Astrocyte (in vitro differentiated cells and primary cell): ENCODE measurements at places on chromosomes 7 and 10. TPM values are rescaled to one million over a fixed set of nuclear protein-coding genes. Genes with fewer than 3 reads are reported as not detected.

DNA sequence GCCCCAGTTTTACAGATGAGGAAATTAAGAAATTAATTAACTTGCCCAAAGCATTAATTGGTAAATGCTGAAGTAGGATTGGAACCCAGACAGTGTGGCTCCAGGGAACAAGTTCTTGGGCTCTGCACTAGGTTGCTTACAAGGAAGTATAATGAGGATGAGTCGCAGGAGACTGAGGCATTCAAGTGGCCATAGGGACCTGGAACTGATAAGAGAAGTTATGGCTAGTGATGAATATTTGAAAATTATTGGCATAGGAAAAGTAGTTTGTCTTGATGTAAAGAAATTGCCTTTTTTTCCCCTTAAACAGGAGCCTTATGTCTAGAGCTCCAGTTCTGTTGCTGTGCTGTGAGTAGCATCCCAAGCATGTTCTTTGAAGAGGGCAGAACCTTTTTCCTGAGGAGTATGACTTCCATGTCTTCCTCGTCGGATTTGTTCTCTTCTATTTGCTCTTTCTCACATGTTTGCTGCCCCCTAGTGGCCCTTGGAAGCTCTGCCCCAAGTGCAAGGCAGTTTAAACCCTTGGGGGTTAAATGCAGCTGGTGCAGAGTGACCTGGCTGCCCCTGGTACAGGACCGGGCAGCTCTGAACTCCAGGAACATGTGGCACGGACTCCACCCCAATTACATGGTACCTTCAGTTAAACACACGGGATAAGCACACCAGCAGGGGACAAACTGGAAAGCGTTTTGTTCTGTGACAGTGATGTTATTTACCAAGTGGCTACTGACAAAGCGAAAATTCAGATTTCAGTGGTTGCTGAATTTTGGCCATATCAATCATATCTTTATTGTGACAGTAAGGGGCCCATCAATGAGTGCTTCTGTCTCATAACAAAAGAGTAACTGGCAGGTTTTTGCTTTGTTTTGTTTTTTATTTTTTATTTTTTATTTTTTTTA, 148.8 kb downstream of the HECW1 start:
- H3K4me3 ChIP-seq: no peak overlapping the region
- no peaks in the 10 kb centered on the region for H3K36me3 ChIP-seq
- no peaks in the 10 kb centered on the region for H3K4me1 ChIP-seq
- H3K27ac ChIP-seq: no peak overlapping the region

Gene INTS15
- 18.6 and 20.9 TPM in 2 replicates for total RNA-seq

DNA sequence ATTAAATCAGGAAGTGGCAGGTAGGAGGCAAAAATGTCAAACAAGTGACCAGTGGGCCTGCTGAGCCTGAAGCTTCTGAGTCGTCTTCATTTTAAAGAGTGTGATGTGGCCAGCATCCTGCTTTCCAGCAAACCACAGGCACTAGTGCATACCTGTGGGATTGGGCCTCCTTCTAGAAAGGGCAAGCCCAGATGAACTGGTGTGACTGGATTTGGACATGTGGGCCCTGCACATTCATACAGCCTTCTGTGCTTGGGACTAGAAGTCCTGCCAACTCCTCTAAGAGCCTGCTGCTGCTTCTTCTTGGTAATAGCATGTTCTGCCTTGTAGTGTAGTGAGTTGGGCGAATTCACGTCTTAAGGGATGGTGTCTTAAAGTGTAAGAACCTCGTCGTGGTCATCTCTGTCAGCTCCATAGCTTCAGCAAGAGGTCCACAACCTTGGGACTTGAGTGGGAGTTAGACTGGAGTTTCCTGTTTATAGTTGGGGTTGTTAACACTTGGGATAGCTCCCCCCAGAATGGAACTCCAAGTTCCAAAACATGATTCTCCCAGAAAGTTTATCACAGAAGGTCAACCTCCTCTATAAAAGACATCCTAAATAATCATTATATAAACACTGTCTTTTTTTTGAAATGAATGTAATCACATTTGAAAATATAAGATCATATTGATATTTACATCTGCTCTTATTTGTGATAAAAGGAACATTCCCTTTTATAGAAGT, 11.2 kb downstream of the BMPER start:
- no peak overlapping the region for H3K27ac ChIP-seq
- no peak overlapping the region for H3K4me3 ChIP-seq
- H3K4me1 ChIP-seq: no peaks in the 10 kb centered on the region
- no peaks in the 10 kb centered on the region for H3K36me3 ChIP-seq
- H3K27me3 ChIP-seq: no peaks in the 10 kb centered on the region
- DNase-seq: peak; percentile 26

DNA sequence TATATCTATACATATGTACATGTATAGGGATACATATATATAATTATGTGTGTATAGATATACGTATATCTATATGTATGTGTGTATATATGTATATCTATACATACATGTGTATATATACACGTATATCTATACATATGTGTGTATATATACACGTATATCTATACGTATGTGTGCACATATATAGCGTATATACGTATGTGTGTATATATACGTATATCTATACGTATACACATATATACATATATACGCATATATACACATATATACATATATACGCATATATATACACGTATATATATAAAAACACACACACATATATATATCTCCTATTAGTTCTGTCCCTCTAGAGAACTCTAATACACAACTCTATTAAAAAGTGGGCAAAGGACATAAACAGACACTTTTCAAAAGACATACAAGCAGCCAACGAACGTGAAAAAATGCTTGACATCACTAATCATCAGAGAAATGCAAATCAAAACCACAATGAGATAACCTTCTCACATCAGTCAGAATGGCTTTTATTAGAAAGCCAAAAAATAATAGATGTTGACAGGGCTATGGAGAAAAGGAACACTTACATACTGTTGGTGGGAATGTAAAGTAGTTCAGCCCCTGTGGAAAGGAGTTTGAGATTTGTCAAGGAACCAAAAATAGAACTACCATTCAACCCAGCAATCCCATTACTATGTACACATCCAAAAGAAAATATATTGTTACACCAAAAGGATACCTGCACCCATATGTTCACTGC, 22.0 kb upstream of the TMEM120A start:
- H3K27ac ChIP-seq: no peak overlapping the region
- peaks cover 3% of the 10 kb centered on the region for H3K36me3 ChIP-seq
- H3K4me1 ChIP-seq: no peaks in the 10 kb centered on the region
- H3K4me3 ChIP-seq: no peak overlapping the region
- peak; percentile 79 for DNase-seq

Gene CPA4
- total RNA-seq: 98.6 and 111 TPM in 2 replicates

Gene NRF1
- 11.7 and 12.7 TPM in 2 replicates for total RNA-seq

DNA sequence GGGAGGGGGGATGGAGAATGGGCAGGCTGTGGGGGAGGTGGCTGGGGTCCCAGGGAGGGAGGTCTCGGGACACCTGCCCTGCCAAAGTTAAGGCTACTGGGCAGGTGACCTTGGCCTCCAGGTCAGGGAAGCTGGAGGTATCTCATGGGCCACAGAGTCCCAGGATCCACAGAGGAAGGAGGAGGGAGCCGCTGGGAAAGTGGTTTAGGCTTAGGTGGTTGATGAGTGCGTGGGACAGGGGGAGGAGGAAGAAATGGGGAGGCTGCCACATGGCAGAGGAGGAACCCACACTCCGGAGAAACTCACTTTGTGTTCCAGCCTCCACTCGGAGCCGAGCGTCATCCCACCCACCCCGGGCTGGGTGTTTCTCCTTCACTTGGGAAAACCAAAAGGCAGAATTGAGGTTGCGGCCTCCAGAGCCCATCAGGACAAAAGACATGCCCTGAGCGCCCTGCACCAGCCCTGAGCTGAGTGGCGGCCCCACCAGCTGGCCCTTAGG, 46.1 kb downstream of the ASB13 start:
- H3K4me1 ChIP-seq: peaks cover 7% of the 10 kb centered on the region
- no peak overlapping the region for H3K4me3 ChIP-seq
- no peaks in the 10 kb centered on the region for H3K36me3 ChIP-seq
- no peak overlapping the region for H3K27ac ChIP-seq

Gene COL17A1
- 2.6 and 10.1 TPM in 2 replicates for total RNA-seq

Gene SFMBT2
- 3.9 and 5.0 TPM in 2 replicates for total RNA-seq

Gene C7orf57
- total RNA-seq: not detected in 2 replicates

Gene COBL
- 3.6 and 6.4 TPM in 2 replicates for total RNA-seq

- H3K27ac ChIP-seq: no peak overlapping the region
- no peak for DNase-seq
- no peak overlapping the region for H3K4me3 ChIP-seq
- no peaks in the 10 kb centered on the region for H3K36me3 ChIP-seq
These were observed 66.2 kb upstream of the PDGFA start for GRCh38 chr7:585873-586272.

Gene SLC39A12
- not detected in 2 replicates for total RNA-seq

- H3K4me3 ChIP-seq: no peak overlapping the region
- no peaks in the 10 kb centered on the region for H3K36me3 ChIP-seq
- H3K27me3 ChIP-seq: no peaks in the 10 kb centered on the region
- DNase-seq: no peak
These were observed 21.1 kb upstream of the VDAC2 start for GRCh38 chr10:75189266-75190096.

GRCh38 chr7:1433128-1433920, 25.9 kb downstream of the MICALL2 start:
- no peaks in the 10 kb centered on the region for H3K36me3 ChIP-seq
- no peak overlapping the region for H3K4me3 ChIP-seq
- no peaks in the 10 kb centered on the region for H3K27me3 ChIP-seq
- no peak overlapping the region for H3K27ac ChIP-seq
- no peak for DNase-seq

- H3K4me1 ChIP-seq: no peaks in the 10 kb centered on the region
- no peak overlapping the region for H3K4me3 ChIP-seq
- DNase-seq: no peak
- no peaks in the 10 kb centered on the region for H3K36me3 ChIP-seq
- no peaks in the 10 kb centered on the region for H3K27me3 ChIP-seq
These were observed 230.6 kb upstream of the PLXNA4 start for GRCh38 chr7:132806834-132807233.

- no peak for DNase-seq
- H3K4me3 ChIP-seq: peak overlapping the region; percentile 61
- H3K27ac ChIP-seq: no peak overlapping the region
- H3K36me3 ChIP-seq: no peaks in the 10 kb centered on the region
These were observed 490 bp upstream of the ZNF239 start for GRCh38 chr10:43574906-43575305.

Gene C10orf67
- 0.27 and 0.46 TPM in 2 replicates for total RNA-seq

Gene TMEM106B
- total RNA-seq: 42.8 and 42.9 TPM in 2 replicates

GRCh38 chr7:55191926-55192692, 173.0 kb upstream of the LANCL2 start:
- peak overlapping the region; percentile 93 for H3K27ac ChIP-seq
- no peak for DNase-seq
- H3K36me3 ChIP-seq: no peaks in the 10 kb centered on the region
- no peaks in the 10 kb centered on the region for H3K27me3 ChIP-seq

Gene POP7
- 39.1 and 40.6 TPM in 2 replicates for total RNA-seq

- H3K36me3 ChIP-seq: no peaks in the 10 kb centered on the region
- no peaks in the 10 kb centered on the region for H3K4me1 ChIP-seq
- H3K4me3 ChIP-seq: no peak overlapping the region
- DNase-seq: no peak
- no peak overlapping the region for H3K27ac ChIP-seq
- no peaks in the 10 kb centered on the region for H3K27me3 ChIP-seq
These were observed 221.9 kb downstream of the EBF3 start for GRCh38 chr10:129741978-129742741.

DNA sequence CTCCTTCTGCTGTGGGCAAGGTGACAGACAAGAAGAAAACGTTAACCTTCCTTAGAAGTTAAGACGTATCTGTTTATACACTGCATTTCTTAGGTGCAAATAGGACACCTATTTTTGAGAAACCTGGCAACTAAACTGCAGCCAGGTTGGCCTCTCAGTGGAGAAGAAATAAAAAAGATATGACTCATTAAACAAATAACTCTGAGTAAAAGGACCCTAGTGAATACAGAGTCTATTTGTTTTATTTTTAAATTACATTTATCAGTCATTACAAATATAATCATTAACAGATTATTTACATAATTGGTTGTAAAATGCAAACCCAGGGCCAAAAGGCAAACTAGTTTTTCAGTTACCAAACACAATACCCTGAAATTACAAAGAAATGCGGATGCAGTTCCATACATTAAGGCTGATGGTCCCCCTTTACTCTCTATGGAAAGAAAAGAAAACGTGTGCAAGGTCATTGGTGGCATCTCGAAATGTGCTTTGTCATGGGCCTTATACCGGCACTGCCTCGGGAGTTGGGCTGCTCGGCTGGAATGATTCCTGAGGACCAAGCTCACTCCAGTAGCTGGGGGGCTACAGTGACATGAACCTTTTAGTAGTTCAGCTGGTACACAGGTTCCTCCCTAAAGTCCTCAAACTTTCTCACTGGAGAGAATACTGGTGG, 38.4 kb downstream of the ADRB1 start:
- H3K36me3 ChIP-seq: no peaks in the 10 kb centered on the region
- DNase-seq: no peak
- no peak overlapping the region for H3K4me3 ChIP-seq
- no peaks in the 10 kb centered on the region for H3K4me1 ChIP-seq
- H3K27me3 ChIP-seq: no peaks in the 10 kb centered on the region
- H3K27ac ChIP-seq: no peak overlapping the region

Gene SRRM3
- 1.7 and 2.7 TPM in 2 replicates for total RNA-seq

DNA sequence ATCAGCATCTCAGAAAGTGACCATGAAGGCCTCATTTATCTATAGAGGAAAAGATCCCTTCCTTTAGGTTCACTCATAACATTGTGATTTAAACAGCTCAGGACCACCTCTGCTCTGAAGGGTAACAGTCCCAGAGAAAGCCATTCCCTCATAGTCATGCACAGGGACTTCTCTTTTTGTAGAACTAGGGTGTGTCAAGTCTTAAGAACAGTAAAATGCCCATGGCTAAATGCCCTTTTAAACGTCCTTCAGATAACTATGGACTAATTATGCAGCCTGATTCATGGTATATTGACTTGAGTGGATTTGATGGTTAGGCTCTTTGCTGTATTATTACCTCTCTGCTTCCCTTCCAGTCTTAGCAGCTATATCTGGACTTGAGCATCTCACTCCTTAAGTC, 337.8 kb downstream of the SORCS1 start:
- no peak overlapping the region for H3K27ac ChIP-seq
- H3K4me3 ChIP-seq: no peak overlapping the region
- no peaks in the 10 kb centered on the region for H3K27me3 ChIP-seq
- no peaks in the 10 kb centered on the region for H3K36me3 ChIP-seq
- no peaks in the 10 kb centered on the region for H3K4me1 ChIP-seq

Gene ATG9B
- 1.8 and 2.2 TPM in 2 replicates for total RNA-seq

Gene VIPR2
- 0.43 and 0.68 TPM in 2 replicates for total RNA-seq

GRCh38 chr10:19629567-19629966, 186.7 kb upstream of the PLXDC2 start:
- H3K36me3 ChIP-seq: no peaks in the 10 kb centered on the region
- no peak overlapping the region for H3K27ac ChIP-seq
- peaks cover 10% of the 10 kb centered on the region for H3K4me1 ChIP-seq
- H3K4me3 ChIP-seq: no peak overlapping the region

DNA sequence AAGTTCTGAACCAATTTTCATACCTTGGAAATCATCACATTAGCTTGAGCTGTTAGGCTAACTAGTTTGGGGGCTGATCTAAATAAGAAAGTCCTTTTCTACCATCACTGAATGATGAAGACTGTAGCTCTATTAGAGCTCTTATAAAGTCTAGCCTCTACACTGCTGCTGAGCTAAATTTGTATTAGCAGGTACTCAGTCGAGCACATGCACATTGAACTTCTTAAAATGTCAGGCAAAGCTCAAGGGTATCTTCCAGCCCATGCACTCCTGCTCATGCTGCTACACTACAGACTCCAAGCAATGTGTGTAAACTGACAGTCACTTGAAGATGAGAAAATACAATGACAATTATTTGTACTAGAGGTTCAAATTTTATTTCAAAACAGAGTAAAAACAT, 158.8 kb upstream of the TMEM229A start:
- DNase-seq: no peak
- no peaks in the 10 kb centered on the region for H3K27me3 ChIP-seq
- H3K4me1 ChIP-seq: no peaks in the 10 kb centered on the region
- no peak overlapping the region for H3K4me3 ChIP-seq
